ENCODE measurements at places on chromosomes 4 and X.
A peak's percentile ranks its signal among the peaks of the same experiment; 100 is the strongest.

DNA sequence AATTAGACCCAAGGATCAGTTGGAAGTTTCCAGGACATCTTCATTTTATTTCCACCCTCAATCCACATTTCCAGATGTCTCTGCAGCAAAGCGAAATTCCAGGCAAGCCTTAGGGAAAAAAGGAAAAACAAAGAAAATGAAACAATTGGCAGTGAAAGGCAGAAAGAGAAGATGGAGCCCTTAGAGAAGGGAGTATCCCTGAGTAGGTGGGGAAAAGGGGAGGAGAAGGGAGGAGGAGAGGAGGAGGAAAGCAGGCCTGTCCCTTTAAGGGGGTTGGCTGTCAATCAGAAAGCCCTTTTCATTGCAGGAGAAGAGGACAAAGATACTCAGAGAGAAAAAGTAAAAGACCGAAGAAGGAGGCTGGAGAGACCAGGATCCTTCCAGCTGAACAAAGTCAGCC, at the start of gene PLP1:
Gene PLP1 (plus strand): TSS at position 295 of the 400 bp plus-strand sequence. CDS start 156 bp downstream, outside the sequence.
- DNase-seq = no peak

DNA sequence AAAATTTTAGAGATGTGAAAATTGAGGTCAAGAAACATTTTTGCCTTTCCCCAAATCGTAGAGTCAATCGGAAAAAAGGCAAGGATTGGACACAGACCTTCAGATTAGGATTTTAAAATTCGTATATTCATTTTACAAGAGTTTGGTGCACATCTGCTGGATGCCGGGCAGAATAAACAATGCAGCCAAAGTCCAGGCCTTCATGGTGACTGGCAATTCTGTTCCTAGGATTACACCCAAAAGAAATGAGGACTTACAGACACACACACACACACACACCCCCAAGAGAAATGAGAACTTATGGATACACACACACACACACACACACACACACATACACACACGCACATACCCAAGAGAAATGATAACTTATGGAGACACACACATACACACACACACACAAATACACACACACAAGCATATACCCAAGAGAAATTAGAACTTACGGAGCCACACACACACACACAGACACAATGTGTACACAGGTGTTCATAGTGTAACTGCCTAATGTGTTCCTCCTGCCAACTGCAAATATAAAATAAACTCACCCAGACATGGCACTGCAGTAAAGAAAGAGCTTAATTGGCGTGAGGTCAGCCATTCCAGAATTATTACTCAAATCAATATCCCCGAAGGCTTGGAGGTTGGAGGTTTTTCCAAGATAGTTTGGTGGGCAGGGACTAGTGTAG, 165.7 kb upstream of the STS start:
- DNase-seq = no peak

GRCh38 chrX:119648421-119648775, 42.2 kb upstream of the NKRF start:
- DNase-seq = no peak

GRCh38 chrX:105564501-105564900, 257.8 kb upstream of the NRK start:
- DNase-seq = no peak

- DNase-seq = peak; percentile 69
Measured at GRCh38 chr4:56757821-56758411, 63.6 kb downstream of the SPINK2 start.

- no peak for DNase-seq
Measured at GRCh38 chr4:80029364-80029763, 43.7 kb downstream of the ANTXR2 start.

DNA sequence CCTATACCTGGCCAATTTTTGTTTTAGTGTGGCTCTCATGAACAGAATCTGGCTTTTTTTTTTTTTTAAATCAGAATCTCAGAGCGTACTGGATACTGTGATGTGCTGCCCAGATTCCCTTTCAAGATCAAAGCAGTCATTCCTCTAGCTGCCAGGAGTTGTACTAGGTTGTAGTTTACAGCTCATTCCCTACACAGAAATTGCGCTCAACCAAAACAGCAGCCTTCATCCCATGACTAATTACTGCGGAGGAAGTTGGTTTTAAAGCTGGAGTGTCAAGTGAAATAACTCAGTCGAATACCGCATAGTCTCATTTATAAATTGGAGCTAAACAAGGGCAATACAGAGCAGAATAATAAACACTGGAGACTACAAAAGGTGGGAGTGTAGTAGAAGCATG, 12.2 kb upstream of the TMPRSS11B start:
- DNase-seq = no peak

GRCh38 chr4:100098011-100098545, 92.2 kb downstream of the DDIT4L start:
- DNase-seq = no peak

GRCh38 chrX:11290416-11291102, 2.7 kb upstream of the AMELX start:
- no peak for DNase-seq

GRCh38 chrX:77346859-77347258, 100.3 kb upstream of the FGF16 start:
- no peak for DNase-seq

- no peak for DNase-seq
Measured at GRCh38 chrX:65757943-65758342, 90.5 kb downstream of the MSN start.

GRCh38 chr4:23736466-23736865, 153.4 kb downstream of the PPARGC1A start:
- DNase-seq = no peak

- DNase-seq = no peak
Measured at GRCh38 chr4:16438986-16439385, 212.7 kb upstream of the TAPT1 start.

GRCh38 chr4:3410401-3411135, 31.2 kb upstream of the HGFAC start:
- DNase-seq = no peak

DNA sequence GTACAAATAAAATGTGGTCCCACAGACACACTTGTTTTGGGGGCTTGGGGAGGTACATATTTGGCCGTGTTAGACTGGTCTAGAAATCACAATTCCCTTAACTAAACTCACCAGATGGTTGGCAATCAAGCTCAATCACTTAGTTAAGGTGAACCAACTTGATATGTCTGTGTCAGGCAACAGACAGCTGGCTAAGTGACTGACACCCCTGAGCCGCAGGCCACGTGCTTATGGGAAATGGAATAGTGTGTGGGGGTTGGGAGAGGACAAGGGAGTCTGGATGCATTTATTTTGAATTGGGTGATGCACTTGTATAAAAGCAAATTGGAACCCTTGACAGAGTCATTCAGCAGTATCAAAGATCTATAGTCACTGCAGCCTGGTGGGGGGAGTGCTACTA, 209.0 kb downstream of the HS6ST2 start:
- no peak for DNase-seq

GRCh38 chrX:2370456-2370855, 130.3 kb downstream of the DHRSX start:
- DNase-seq = no peak

GRCh38 chrX:75547783-75548182, 24.9 kb upstream of the ZDHHC15 start:
- DNase-seq = no peak

DNA sequence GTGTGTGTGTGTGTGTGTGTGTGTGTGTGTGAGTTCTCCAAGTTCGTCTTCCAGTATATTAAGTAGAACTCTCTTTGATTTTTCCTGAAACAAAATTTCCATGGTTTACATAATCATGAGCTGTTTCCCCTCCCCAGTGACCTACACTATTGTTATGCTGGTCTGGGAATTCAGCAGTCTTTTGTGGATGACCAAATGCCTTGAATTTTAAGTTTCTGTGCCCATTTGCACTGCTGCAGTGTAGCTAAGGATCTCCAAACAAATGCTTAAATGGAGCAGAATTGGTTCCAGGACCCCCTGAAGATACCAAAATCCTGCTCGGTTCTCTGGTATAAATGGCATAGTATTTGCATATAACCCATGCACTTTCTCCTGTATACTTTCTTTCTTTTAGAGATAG, 77.2 kb upstream of the SLC34A2 start:
- DNase-seq = no peak

- no peak for DNase-seq
Measured at GRCh38 chr4:102399021-102399420, 53.7 kb upstream of the SLC39A8 start.

GRCh38 chr4:151429957-151430570, 21.1 kb downstream of the FHIP1A start:
- DNase-seq = no peak

DNA sequence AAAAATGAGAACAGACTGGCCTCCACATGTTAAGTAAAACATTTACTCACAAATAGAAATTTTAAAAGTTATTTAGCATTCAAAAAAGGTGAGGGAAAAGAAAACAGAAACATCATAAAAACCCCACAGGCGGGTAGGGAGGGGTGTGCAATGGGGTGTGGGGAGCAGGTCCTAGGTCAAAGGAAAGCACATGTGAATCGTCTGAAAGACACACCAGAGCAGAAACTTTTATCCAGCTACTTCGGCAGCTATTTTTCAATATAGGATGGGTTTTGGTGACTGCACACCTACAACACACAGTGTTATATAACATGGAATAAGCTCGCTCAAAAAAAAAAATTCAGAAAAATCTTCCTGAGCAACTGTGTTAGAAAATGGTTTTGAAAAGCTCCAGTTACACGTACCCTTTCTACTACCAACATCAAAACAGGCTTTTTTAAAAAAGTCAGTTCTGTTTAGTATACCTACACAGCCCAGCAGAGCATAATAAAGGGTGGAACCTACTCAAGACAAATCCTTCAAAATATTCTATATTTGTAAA, 1.6 kb downstream of the OTUD4 start:
- DNase-seq = no peak

- DNase-seq = no peak
Measured at GRCh38 chrX:104113222-104113965, 1.1 kb downstream of the ZCCHC18 start.

GRCh38 chrX:119672426-119672825, 20.5 kb downstream of the SEPTIN6 start:
- DNase-seq = no peak

DNA sequence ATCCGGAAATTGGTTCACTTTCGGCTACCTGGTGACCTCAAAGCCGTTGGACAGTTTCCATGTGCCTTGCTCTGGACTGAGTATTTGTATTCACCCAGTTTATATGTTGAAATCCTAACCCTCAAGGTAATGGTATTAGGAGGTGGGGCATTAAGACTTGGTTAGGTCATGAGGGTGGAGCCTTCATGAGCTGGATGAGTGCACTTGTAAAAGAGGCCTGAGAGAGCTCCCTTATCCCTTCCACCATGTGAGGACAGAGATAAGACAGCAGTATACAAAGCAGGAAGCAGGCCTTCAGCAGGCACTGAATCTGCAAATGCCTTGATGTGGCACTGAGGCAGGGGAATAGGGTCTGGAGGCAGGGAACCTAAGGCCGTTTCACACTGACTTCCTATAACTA, 5.3 kb upstream of the OPHN1 start:
- DNase-seq = no peak

DNA sequence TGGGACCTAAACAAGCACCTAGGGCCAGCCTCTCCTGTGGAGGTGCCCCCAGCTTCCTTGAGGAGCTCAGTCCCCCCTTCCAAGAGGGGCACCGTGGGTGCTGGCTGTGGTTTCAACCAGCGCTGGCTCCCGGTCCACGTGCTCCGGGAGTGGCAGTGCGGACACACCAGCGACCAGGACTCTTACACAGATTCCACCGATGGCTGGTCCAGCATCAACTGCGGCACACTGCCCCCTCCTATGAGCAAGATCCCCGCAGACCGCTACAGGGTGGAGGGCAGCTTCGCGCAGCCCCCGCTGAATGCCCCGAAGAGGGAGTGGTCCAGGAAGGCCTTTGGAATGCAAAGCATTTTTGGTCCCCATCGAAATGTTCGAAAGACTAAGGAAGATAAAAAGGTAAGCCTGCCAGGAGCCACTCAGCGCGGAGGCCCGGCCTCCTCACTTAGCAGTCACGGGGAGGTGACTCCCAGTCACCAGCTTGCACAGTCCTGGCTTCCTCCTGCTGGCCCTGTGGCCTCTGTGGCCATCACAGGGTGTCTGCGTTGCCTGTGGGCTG, 24.9 kb downstream of the RGS12 start:
- no peak for DNase-seq

DNA sequence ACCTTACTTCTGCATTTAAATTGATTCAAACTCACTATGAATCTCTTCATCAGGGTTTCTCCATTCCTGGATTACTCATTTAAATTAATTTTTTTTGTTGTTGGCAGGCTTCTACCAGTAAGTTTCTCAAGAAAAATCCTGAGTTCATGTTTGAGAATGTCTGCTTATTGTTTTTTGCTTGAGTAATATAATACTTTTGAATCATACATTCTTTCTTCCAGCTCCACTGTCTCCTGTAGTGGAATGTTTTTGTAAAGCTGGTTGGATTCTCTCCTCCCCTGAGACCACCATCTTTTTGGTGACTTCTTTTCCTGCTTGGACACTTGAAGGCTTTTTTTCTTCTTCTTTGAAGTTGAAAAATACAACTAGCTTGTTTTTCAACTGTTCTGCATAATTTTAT, 4.3 kb upstream of the MID1IP1 start:
- DNase-seq = no peak

DNA sequence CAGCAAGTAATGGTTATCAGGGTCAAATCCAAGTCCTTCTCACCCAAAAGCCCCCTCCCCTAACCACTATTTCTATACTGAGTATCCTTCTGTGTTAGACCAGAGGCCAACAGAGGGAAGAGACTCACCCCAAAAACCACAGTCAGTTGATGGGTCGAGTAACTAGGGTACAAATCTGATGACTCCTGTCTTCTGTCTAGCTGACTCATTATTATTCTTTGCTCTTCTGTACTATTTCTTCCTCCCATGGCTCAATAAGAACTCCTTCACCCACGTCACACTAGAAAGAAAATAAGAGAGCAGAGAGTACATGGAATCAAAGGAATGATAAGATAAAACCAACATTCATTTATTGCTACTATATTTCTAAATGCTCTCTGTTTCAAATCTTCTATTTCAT, 2.0 kb downstream of the RAB40A start:
- no peak for DNase-seq

DNA sequence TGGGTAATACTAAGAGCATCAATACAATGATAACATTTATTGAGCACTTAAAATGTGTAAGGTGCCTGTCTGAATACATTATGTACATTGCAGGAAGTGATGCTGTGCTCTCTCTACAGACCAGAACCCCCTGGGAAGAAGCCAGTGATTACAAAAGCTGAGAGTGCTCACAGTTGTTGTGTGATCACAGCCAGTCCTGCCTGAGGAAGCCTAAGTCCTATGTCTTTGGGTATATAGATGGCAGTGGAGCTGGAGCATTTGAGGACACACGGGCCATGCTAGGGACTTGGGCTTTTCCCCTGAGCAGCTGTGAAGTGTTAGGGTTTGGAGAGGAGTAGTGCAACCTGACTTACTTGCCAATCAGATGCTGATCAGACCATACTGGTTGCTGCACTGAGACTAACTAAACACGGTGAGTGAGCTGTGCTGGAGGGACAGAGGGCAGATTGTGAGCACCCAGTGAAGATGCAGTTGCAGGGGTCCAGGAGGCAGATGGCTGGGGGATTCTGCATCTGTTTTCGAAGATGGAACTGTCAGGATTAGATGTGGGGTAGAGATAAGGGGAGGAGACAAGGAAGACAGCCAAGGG, 60.8 kb upstream of the TBC1D14 start:
- DNase-seq = no peak

Data from Panc1 (cell line).